Hair follicular keratinocyte (primary cell): ENCODE measurements at places on chromosomes 11 and 22. TPM values are rescaled to one million over a fixed set of nuclear protein-coding genes. Genes with fewer than 3 reads are reported as not detected.

Gene WEE1
- 17.2 and 31.4 TPM in 2 replicates for total RNA-seq

Gene CDON
- 1.1 and 1.7 TPM in 2 replicates for total RNA-seq

Gene IL18
- total RNA-seq = 31.6 and 49.2 TPM in 2 replicates

Gene POU2AF3
- total RNA-seq = not detected in 2 replicates

Gene OR2AG1
- not detected in 2 replicates for total RNA-seq

Gene CD248
- total RNA-seq = 0.47 and 1.3 TPM in 2 replicates

Gene SLC25A1
- 182 and 189 TPM in 2 replicates for total RNA-seq

Gene ASCL2
- 0.78 and 0.87 TPM in 2 replicates for total RNA-seq

Gene FZD4
- total RNA-seq = 0.76 and 0.78 TPM in 2 replicates

Gene THY1
- 26.0 and 36.8 TPM in 2 replicates for total RNA-seq

Gene CNTN5
- total RNA-seq = not detected in 2 replicates

Gene LBHD1
- total RNA-seq = 2.4 and 3.4 TPM in 2 replicates

Gene ROBO4
- total RNA-seq = 5.8 and 6.8 TPM in 2 replicates

Gene CALCA
- total RNA-seq = not detected in 2 replicates

Gene PRODH
- total RNA-seq = 0.62 and 0.72 TPM in 2 replicates

Gene ZFP91
- 35.2 and 42.9 TPM in 2 replicates for total RNA-seq

Gene VPS37C
- 11.5 and 14.9 TPM in 2 replicates for total RNA-seq

Gene CLTCL1
- 10.4 and 19.3 TPM in 2 replicates for total RNA-seq

Gene TRPC6
- 0.23 TPM in 1 of 2 replicates, not detected in the other for total RNA-seq

Gene ACRV1
- total RNA-seq = 0.11 TPM in 1 of 2 replicates, not detected in the other

Gene TMPRSS4
- 0.08 and 0.15 TPM in 2 replicates for total RNA-seq

Gene LMO2
- total RNA-seq = 0.31 and 1.1 TPM in 2 replicates

Gene GPHA2
- not detected in 2 replicates for total RNA-seq

Gene FAM180B
- not detected in 2 replicates for total RNA-seq

Gene CDC42EP2
- total RNA-seq = 22.4 and 27.5 TPM in 2 replicates

Gene OSM
- total RNA-seq = not detected in 2 replicates

Gene CARD18
- 0.19 and 4.1 TPM in 2 replicates for total RNA-seq

Gene CASP1
- 40.6 and 50.5 TPM in 2 replicates for total RNA-seq

Gene BET1L
- 15.6 and 19.0 TPM in 2 replicates for total RNA-seq

Gene GPR83
- total RNA-seq = 0.16 TPM in 1 of 2 replicates, not detected in the other

Gene ADORA2A
- total RNA-seq = 0.49 and 1.0 TPM in 2 replicates

Gene MMP27
- not detected in 2 replicates for total RNA-seq

Gene ZP1
- total RNA-seq = not detected in 2 replicates

Gene MN1
- total RNA-seq = 8.8 and 22.3 TPM in 2 replicates

Gene KLHL35
- 0.34 and 1.2 TPM in 2 replicates for total RNA-seq

Gene PRR5
- total RNA-seq = 15.1 and 38.4 TPM in 2 replicates

Gene OR2AT4
- not detected in 2 replicates for total RNA-seq

Gene ANKRD13D
- 34.4 and 35.4 TPM in 2 replicates for total RNA-seq

Gene SAMM50
- 35.3 and 51.6 TPM in 2 replicates for total RNA-seq

Gene KRTAP5-8
- total RNA-seq = not detected in 2 replicates

Gene ZNF214
- total RNA-seq = 1.1 and 2.1 TPM in 2 replicates

Gene CENPM
- total RNA-seq = 9.0 and 35.0 TPM in 2 replicates

Gene MUC5B
- total RNA-seq = not detected in 2 replicates

Gene HPX
- 0.31 TPM in 1 of 2 replicates, not detected in the other for total RNA-seq

Gene PIK3IP1
- total RNA-seq = 13.8 and 35.1 TPM in 2 replicates

Gene MFRP
- not detected in 2 replicates for total RNA-seq

Gene OR5AN1
- not detected in 2 replicates for total RNA-seq

Gene BRSK2
- total RNA-seq = 0.04 and 0.23 TPM in 2 replicates
